ENCODE measurements at places on chromosomes 3 and 15.

DNA sequence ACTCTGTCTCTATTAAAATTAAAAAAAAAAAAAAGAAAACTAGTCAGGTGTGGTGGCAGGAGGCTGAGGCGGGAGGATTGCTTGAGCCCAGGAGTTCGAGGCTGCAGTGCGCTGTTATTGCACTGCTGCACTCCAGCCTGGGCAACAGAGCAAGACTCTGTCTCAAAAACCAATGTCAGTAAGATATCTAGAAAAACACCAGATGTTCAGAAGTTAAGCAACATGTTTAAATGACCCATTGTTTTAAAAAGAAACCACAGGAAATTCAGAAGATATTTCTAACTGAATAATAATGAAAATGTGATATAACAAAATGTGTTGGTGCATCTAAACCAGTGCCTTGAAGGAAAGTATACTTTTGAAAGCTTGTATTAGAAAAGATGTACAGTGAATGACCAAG, 203.4 kb upstream of the CGNL1 start:
- DNase-seq, result no peak

GRCh38 chr3:50125541-50126286, 29.4 kb upstream of the SEMA3F start:
- DNase-seq, result no peak

DNA sequence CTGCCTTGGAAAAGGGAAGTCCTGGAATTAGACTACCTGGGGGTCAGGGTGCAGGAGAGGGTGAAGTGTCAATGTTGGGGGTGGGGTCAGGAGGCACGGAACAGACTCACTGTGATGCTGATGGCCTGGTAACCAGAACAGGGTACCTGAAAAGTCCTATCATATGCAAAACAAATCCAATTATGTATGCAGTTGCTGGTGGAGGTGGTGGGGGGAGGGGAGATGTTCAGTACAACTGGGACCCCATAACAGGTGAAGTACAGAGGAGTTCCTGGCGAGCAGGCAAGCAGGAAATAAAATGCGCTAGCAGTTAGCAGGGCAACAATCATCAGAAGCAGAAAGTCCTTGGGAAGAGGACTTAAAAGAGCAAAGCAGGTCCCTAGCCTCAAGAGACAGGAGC, 4.2 kb upstream of the KATNBL1 start:
- DNase-seq, result no peak

DNA sequence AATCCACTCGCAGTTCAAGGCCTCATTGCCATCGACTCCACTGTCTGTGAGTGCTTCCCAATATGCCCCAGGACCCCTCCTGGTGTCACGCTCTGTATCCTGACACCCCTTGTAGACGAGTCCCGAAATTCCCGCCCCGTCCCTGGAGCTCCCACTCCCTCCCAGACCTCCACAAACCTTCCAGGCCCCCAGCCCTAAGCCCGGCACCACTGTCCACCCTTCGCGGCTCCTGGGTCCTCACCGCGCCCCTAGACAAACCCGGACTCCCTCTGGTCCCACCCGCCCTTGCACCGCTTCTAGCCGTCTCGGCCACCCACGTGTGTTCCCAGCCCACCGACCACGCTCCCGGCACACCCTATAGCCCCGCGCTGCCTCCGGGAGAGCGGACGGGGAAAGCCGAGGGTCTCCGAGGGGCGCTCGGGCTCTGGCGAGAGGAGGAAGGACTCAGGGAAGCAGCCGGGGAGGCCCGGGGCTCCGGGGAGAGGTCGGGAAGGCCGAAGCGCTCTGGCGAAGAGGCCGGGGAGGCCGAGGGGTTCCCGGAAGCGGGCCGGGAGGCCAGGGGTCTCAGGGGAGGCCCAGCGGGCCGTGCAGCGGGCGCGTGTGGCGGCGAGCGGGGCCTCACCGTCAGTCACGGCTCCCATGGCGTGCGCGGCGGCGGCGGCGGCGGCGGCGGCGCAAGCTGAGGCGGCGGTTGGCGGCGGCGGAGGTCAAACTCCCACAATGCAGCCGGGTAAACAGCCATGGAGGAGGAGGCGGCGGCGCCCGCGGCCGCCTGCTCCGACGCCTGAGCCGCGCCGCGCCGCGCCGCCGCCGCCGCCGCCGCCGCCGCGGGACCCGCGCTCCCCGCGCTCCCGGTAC, at the start of the genes ATXN7 and THOC7:
Gene ATXN7 (plus strand): TSS at position 718 of the 858 bp plus-strand sequence. CDS start 48,732 bp downstream, outside the sequence.
Gene THOC7 (minus strand): TSS at position 656 of the 858 bp plus-strand sequence. CDS start 15 bp downstream, at position 641.
- peak; percentile 89 for DNase-seq

GRCh38 chr15:101486696-101487459, 2.6 kb downstream of the PCSK6 start:
- no peak for DNase-seq

DNA sequence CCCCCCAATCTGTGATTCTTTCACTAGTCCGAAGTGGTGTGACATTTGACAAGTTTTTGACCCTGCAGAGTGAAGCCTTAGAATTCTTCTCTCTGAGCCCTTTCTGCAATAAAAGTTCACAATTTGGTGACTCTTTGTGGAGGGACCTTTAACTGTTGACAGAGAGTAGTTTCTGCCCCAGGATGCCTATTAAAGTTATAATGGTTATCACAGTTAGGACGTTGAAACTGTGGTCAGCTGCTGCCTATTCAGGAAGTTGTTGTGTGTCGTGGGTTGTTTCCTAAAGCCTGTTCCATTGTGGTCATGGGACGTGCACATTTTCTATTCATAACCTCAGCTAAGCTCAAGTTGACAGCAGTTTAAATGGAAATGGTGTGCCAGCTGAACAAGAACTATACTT, 274.5 kb downstream of the NEK10 start:
- no peak for DNase-seq

- peak; percentile 92 for DNase-seq
These were observed 55.0 kb downstream of the TMEM44 start for GRCh38 chr3:194577986-194578905.

- DNase-seq, result peak; percentile 73
These were observed 135.3 kb upstream of the TGFBR2 start for GRCh38 chr3:30471066-30471465.

GRCh38 chr15:69807721-69808120, 290.0 kb downstream of the TLE3 start:
- peak; percentile 60 for DNase-seq

GRCh38 chr3:182108371-182108770, 396.6 kb downstream of the SOX2 start:
- peak; percentile 22 for DNase-seq

GRCh38 chr3:156605686-156606605, 51.0 kb upstream of the SSR3 start:
- DNase-seq, result peak; percentile 95

DNA sequence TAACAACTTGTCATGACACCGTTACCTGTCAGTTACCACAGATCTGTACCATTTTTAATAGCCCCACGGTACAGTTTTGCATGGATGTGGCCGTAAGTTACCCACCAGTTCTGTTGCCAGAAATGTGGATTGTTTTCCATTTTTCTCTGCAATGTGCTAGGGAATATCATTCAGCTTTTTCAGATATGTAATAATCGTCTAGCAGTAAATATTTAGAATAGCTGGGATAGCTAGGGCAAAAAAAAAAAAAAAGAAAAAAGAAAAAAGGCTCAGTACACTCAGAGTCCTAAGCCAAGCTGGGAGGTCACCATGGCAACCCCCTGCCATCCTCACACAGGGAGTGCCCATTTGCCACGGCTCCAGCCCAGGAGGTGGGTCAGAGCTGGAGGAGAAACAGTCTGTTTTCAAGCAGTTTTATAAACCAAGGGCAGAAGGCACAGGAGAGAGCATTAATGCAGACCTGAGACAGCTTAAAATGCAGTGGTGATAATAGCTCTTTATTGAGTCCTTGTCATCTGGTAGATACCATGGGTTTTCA, 25.2 kb downstream of the PAQR5 start:
- no peak for DNase-seq

GRCh38 chr15:90924375-90924774, 8.0 kb downstream of the HDDC3 start:
- no peak for DNase-seq

- DNase-seq, result no peak
These were observed 543.3 kb downstream of the ZBBX start for GRCh38 chr3:166836836-166837235.

DNA sequence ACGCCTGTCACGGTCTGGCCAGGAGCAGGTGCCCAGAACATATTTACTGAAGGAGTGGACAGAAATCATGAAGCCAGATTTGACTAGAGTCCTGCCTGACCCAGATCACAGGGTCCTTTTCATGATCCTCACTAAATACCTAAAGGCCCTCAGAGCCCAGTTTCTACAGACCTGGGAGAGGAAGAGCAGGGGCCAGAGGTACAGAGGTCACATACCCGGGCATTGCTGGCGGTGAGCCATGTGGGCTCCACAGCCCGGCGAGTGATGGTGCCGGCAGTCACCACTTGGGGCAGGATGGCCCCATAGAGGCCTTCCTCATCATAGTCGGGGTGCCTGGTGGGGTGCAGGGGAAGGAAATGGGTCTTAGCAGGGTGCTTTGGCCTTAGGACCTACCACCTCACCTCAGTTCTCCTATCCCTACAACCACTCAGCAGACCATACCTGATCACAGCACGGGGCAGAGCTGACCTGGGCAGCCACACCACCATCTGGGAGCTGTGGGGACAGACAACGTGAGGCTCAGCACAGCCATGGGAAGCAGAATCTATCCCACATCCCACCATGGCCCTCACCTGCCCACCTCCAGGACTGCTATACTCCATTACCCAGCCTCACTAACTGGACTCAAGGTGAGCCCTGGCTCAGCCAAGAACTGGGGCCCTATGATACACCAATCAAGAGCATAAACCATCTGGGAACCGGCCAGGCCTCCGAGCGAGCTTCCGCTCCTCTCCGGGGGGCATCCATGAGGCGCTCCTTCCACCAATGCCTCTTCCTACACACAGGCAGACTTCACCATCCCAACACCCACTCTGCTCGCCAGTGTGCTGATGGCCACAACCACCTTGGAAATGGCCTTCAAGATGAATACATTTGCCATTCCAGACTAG, 12.9 kb downstream of the POLG start:
- no peak for DNase-seq

DNA sequence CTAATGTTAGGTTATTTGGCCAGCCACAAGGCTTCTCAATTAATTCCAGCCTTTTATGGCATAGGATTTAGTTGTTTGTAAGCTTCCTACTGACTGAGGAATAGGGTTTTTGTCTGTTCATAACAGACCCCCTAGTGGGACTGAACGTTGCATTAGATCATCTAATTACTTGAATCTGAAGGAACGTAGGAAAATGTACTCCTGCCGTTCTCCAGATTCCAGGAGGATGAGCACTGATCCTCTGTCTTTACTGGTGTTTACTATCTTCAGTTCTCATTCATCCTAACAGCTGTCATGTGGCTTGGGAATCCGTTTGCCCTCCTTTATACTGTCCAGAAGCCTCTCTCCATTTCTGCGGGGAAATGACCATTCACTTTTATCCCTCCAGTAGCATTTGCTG, 52.7 kb downstream of the RAD54L2 start:
- DNase-seq, result peak; percentile 12
